ENCODE measurements at places on chromosomes 1 and 21.

DNA sequence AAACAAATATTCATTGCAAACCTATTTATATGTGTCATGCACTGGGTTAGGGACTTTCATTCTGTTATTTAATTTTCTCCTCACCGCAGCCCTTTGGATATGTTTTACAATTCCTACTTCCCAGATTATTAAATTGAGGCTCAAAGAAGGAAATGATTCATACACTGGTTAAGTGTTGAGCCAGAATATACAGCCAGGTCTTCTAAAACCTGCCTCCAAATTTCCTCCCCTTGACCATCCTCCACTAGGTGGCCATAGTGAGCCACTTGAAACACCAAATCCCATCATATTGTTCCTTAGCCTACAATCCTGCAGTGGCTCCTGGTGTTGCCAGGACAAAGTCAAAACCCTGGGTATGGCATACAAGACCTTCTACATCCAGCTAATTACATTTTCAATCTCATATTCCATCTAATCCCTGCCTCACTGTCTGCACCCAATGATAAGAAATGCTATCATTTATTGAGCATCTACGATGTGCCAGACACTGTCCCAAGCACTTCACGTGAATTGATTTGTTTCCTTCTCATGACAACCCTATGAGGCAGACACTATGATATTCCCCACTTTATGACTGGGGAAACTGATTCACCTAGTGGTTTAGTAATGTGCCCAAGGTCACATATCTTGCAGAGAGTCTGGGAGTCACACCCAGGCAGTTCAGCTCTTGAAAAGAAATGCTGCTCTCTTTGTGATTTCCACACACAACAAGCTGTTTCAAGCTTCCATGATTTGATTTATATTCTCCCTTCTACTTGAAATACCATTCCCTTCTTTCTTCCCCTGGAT is 23.6 kb upstream of the KIRREL1 start:
- DNase-seq: peak; percentile 82

DNA sequence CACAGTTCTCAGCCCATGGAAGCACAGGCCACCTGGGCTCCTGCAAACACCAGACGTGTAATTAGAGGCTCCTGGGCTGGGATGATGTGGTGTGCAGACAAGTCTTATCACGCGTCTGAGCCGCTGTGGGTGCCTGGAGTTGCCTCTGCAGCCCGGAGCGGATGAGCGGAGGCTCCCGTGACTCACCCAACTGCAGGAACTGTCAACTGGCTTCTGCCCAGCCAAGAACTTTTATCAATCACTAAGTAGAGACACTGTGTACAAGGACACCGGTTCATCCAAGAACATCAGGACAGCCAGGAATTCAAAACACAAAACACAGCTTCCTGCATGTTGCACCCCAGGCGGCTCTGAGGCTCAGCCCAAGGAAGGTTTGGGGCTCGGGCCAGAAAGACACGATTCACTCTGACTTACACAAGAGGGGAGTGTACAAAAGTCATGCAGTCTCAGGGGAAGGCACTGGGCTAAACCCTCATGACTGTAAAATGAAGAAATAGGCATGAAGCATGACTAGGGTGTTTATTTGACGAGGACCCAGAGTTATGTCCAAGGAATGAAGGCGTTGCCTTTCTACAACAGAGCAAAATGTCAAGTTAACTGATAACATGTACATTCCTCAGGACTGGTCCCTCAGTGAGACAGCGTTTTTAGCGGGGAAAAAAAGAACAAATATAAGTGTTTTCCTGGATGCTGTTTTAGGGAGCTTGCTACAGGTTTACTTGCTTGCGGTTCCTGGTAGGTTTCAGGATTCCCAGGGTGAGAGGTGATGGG is 21.1 kb downstream of the ERRFI1 start:
- DNase-seq: peak; percentile 96

DNA sequence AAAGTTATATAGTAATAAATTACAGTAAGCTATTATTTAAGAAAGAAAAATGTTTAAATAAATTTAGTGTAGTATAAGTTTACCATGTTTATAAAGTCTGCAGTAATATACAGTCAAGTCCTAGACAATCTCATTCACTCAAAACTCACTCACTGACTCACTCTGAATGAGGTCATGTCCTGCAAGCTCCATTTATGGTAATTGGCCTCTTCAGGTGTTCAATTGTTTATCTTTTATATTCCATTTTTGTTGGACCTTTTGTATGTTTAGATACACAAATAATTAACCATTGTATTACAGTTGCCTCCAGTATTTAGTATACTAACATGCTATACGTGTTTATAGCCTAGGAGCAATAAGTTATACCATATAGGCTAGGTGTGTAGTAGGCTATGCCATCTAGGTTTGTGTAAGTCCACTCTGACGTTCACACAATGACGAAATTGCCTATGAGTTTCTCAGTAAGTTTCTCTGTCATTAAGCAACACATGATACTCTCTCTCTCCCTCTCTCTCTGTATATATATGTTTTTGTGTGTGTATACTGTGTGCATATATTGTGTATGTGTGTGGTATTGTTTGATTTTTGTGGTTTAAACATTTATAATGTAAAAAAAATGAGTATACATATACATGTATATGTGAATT is 161.2 kb downstream of the NCAM2 start:
- DNase-seq: no peak

GRCh38 chr1:214154596-214155292 is 126.2 kb upstream of the SMYD2 start:
- DNase-seq: no peak

DNA sequence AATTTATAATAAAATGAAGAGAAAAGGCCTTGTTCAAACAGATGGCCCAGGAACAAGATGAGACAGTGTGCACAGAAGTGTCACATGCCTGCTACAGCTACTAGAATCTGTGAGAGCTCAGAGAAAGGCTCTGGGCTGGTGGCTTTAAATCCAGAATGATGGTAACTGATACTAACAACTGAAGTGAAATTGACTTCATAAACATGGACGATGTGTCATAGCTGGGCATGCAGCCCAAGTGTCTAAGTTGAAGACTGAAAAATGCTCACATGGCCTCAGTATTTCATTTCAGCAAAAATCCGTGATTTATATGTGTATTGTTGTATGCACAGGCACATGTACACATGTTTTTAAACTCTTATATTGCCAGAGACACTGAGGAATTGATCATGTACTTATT is 208.3 kb upstream of the RUNX1 start:
- peak; percentile 97 for DNase-seq

DNA sequence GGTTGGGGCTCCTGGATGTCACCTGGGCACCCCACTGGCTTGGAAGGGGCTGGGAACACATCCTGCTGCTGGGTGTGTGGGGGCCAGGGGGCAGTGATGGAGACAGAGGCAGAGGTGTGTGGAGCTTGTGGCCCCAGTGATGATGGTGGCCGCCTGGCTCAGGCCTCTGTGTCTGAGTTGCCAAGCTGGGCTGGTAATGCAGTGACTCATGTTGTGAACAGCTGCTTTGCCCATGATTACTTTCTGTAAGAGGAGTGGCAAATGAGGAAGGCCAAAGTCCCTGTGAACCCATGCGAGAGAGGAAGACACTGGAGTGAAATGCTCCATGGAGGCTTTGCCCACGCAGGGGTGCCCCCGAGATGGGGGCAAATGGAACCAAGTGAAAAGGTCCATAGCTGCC is 86.8 kb downstream of the KCNJ6 start:
- peak; percentile 72 for DNase-seq

GRCh38 chr21:37821786-37822450 is 94.3 kb downstream of the KCNJ6 start:
- DNase-seq: peak; percentile 65

DNA sequence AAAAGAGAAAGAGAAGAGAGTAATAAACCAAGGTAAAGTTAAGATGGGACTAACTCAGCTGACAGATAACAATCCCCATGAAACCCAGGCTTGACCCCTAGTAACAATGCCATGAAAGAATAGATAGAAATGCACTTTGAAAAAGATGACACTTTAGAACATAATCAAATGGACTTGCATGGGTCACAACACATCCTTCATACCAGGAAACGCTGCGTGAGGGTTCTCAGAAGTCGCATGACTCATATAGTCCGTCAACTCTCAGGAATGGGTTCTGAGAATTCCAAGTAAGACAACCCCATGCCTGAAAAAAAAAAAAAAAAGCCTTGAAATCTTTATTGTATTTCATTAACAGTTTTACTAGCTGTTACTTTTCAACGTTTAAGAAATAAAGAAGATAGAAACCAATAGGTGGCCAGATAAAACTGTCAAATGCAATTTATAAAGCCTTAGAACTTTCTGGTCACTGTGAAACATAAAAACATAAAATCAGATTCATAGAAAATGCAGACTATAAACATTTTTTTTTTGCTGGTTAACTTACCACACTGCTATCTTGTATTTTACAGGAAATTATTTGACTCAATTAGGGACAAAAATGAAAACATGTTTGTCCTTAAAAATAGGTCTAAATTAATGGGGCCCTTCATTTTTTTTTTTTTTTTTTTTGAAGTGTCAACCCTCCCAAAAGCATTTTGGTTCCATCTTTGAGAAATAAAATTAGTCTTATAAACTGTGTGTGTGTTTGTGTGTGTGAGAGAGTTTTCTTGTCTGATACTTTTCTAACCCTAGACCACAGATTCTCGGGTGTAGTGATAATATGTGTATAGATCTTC is 202.1 kb downstream of the NCAM2 start:
- peak; percentile 99 for DNase-seq

- no peak for DNase-seq
Measured at GRCh38 chr21:45581322-45581712, 39.1 kb upstream of the SLC19A1 start.

DNA sequence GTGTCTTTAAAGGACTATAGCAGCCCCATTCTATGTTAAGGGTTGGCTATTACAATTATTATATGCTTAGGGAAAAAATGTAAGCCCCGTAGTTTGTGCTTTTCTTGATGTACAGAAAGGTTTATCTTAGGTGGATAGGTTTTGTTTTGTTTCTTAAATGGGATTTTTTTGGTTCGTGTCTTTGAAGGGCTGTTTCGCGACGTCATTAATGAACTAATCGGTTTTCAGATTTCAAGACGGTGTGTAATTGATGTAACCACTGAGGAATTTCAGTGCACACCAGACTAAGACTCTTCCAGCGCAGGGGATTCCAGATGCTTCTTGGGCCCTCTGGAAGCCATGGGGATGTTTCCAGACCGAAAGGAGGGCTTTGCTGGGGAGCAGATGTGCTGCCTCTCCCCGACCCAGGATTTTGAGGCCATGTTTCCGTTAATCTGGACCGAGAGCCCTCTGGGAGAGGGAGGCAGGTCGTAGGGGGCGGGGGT is 4.8 kb upstream of the SIM2 start:
- no peak for DNase-seq

- DNase-seq: no peak
Measured at GRCh38 chr1:56329970-56330369, 249.4 kb downstream of the PLPP3 start.

- DNase-seq: no peak
Measured at GRCh38 chr1:160879056-160879455, 5.9 kb downstream of the ITLN1 start.

DNA sequence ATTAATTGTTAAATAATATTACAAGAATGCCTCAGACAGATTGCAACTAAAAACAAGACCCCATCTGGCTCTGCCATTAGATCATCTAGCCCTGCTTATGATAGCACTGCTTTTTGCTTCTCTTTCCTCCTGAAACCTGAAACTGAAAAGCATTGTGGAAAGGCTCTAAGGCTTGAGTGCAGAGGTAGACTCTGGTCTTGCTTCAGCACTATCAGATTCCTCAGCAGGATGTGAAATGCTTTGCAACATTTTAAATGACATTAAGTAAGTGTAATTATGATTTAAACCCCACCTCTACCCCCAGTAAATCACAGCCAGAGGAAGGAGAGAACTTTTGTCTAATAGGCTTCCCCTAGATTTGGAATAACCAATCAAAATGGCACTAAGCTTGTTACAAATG is 32.9 kb downstream of the PHC2 start:
- no peak for DNase-seq

GRCh38 chr1:108188801-108189200 is 11.3 kb downstream of the SLC25A24 start:
- no peak for DNase-seq

GRCh38 chr1:208535511-208535910 is 291.3 kb upstream of the PLXNA2 start:
- no peak for DNase-seq

- DNase-seq: no peak
Measured at GRCh38 chr1:94379615-94380014, 38.6 kb upstream of the ABCD3 start.

DNA sequence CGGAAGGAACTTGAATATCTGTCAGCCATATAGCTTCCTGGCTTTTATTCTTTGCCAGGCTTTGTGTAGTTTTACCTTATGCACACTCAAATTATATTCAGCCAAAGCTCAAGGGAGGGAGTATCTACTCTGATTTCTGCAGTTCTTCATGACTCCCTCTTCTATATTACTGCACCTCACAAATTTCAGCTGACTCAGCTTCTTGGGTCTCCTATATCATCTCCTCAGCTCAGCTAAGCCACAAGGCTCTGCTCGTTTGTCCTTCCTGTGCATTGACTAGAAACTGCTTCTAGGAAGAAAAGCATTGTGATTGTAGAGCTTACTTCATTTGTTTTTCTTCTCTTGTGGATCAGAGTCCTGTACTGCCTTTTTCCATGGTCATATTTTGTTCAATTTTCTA is 37.4 kb downstream of the BTBD8 start:
- no peak for DNase-seq

Data from fibroblast of skin of back (primary cell).